ENCODE measurements at places on chromosomes 7 and 10.

GRCh38 chr7:57354679-57355338 lies 95.2 kb upstream of the ZNF716 start:
- DNase-seq = no peak

- DNase-seq = no peak
These were observed 17.0 kb upstream of the RALA start for GRCh38 chr7:39606352-39606751.

DNA sequence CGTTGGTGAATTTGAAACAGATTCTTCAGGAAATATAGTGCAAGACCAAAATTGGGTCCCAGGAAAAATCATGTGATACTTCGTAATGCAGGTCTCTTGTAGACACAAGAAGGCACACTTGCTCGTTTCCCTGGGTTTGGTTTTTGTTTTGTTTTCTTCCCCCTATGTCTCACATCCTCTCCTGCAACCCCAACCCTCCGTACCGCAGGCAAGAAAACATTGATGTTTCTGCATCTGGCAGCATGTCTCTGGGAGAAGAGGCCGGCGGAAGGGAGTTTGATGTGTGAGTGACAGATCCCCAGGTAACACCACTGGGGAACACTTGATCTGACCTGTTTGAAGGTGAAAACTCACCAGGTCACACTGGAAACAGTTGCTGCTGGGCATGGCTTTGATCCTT lies 718.5 kb downstream of the AUTS2 start:
- no peak for DNase-seq

- no peak for DNase-seq
These were observed 1059.1 kb downstream of the SORCS3 start for GRCh38 chr10:105700218-105700617.

GRCh38 chr10:99913831-99914235 lies 95.9 kb downstream of the DNMBP start:
- DNase-seq = no peak

DNA sequence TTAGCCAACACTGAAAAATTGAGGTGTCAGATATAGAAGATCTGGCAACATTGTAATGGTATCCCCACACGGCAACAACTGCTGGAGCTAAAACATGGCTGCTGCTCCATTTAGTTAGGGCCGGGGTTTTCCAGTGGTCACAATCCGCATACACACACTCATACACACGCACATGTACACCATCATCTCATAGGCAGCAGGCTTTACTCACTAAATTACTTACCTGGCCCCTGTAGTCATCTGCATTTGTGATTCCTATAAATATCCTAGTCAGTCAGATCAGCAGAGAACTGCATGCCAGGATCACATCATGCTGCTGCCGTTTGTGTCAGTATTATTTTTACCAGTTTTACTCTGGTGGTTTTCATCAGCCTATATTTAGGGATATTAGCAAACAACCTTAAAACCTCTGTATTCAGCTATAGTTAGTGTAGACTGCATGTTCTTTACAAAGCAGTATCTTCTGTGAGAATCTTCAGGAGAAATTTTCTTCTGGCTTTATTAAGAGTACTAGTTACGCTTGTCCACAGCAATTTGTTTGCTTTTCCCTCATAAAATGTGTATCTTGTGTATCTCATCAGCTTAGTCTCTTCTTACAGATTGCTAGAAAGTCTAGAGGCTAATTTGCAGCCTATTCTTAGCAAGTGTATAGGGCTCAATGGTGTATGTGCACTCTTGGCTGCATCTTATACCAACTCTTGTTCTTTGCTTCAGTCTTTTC lies 38.3 kb upstream of the PTPN12 start:
- DNase-seq = no peak

DNA sequence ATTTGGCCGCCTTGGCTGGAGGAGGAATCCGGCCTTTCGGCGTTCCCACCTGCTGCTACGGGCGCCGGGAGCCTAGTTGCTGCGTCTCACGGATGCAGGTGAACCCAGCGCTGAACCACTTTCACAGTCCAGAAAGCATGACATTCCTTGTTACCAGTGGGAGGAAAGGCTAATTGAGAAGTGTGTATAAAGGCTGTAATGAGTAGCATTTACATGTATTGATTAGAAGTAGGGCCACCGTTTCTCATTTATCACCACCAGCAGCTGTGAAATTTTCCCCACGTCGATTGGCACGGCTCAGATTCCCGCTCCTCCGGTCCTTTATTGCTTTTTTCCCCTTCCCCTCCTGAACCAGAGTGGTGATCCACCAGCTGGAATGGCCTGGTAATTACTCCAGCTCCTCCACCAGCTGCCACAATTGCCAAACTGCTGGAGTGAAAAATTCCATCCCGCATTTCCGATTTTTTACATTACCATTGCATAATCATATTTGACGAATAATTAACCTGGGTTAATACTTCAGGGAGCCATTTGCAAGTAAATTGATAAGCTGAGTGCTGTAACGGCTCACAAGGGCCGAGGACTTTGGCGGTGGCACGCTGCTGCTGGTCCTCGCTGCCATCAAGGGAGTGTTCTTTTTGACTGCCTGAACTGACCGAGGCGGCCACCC lies 153.3 kb downstream of the POU6F2 start:
- no peak for DNase-seq
